ENCODE measurements at places on chromosomes 5 and 9.

DNA sequence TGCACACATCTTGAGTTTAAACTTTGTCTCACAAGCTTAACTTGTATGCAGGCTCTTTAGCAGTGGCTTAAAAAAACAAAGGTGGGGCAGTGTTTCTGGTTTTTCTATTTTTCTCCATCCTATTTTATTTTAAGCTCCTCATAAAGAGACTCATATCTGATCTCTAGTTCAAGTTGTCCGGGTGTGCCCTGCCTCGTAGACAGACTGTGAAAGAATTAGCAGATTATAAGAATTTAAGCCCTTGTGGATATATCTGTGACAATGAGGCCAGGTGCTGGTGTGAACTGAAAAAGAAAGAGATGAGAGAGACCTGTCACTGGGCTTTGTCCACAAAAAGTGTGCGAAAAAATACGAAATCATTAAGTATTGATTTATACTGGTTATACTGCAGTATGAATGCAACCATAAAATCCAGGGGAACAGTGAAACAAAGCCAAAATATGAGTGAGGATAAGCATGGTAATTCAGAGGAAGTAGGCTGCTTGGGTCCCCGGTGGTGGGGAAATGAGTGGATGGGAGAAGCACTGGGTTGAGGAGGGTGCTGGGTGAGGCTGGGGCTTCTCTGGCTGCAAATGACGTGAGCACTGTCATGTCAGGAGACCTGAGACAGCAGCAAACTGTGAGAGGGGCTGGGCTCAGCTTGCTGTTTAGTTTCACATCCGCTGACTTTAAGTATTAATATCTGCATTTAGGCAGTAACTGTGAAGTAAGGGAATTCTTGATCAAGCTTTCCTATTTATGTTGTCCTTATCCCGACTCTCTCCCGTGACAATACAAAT is 179.7 kb upstream of the ANKRD55 start:
- peak; percentile 19 for DNase-seq

DNA sequence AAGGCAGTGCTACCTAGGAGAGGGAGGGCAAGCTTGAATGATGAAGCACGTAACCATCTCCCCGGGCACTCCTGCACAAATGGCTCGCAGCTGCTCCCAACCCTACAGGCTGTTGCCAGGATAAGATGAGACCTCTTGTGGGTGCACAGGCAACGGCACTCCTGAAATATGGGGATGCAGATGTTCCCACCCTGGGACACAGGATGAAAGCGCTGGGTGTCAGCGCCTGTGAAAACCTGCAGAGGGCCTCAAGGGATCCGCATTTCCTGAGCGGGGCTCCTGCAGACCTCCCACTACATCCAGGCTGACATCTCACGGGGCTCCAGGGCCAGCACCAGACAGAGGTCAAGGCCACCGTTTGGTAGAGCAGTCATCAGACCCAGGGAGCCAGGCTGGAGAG is 60.7 kb downstream of the SMIM23 start:
- no peak for DNase-seq

DNA sequence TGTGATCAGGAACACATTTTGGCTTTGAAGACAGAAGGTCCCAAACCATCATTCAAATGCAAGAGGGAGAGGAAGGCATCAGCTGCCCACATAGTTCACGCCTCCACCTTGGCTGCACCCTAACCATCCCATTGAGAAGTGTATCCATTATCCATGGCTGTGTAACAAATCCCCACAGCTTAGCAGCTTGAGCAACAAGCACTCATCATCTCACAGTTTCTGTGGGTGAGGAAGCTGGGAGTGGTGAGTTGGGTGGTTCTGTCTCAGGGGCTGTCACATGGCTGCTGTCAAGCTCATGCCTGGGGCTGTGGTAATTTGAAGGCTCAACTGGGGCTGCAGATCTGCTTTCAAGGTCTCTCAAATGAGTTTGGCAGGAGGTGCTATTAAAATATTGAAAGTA is 23.0 kb upstream of the CEP72 start:
- DNase-seq: no peak

DNA sequence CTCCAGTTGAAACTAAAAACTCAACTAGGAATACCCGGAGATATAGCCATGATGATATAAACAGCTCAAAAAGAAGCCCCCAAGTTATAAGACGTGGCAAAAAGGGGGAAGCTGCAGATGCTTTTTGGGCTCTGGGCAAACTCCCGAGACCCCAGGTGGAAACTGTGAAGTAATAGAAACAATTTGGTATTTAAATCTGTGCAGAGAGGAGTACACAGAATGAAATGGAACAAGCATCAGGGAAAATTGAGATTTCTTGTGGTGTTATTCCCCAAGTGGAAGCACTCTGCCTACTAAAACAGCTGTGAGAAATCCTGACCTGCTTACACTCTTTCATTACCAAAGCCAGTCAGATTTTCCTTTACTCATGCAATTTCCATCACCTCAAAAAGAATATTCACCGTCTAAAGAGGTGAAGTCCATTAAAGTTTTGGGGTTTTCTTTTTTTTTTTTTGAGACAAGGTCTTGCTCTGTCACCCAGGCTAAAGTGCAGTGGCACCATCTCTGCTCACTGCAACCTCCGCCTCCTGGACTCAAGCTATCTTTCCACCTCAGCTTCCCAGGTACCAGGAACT is 23.5 kb downstream of the SAXO1 start:
- no peak for DNase-seq

GRCh38 chr5:141785711-141786110 is 92.5 kb downstream of the PCDH1 start:
- no peak for DNase-seq

DNA sequence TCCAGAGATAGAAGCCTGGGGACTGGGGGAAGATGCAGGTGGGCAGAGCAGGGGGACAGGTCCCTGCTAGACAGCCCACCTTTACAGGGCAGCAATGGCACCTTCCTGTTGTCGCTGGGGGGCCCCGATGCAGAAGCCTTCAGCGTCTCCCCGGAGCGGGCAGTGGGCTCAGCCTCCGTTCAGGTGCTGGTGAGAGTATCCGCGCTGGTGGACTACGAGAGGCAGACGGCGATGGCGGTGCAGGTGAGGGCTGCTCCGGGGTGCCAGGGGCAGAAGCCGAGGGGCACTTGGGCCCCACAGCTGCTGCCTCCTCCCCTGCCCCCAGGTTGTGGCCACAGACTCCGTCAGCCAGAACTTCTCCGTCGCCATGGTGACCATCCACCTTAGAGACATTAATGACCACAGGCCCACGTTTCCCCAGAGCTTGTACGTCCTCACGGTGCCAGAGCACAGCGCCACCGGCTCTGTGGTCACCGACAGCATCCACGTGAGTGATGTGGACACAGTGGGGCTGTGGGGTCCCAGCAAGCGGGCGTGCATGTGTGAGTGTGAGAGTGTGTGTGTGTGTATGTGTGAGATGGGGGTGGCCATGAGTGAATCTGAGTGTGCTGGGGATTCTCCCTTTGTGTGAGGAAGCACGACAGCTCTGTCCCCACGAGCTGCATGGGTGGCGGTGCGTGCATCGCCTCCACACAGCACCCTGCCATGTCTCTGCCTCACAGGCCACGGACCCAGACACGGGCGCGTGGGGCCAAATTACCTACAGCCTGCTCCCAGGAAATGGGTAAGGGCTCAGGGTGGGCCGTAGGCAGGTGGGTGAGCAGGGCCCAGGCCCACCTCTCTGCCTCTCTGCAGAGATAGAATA is 28.4 kb downstream of the CDHR2 start:
- DNase-seq: no peak

GRCh38 chr5:133041157-133041784 is 10.5 kb upstream of the HSPA4 start:
- no peak for DNase-seq

DNA sequence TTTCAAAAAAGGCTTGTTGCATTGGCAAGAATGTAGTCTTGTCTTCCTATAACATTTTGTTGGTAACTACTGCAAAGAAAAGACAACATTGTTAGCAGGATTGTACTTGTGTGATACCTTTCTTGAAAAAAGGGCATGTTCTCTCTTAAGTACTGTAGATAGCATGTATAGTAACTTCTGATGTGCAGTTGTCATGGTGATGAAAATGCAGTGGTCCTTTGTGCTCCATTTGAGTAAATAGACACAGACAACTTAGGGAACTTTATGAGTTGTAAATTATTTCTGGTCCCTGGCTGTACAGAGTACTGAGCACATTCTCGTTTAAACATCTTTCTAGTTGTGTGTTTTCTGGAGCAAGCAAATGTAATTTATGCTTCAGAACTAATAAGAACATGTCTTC is 103.3 kb downstream of the CD180 start:
- DNase-seq: no peak

DNA sequence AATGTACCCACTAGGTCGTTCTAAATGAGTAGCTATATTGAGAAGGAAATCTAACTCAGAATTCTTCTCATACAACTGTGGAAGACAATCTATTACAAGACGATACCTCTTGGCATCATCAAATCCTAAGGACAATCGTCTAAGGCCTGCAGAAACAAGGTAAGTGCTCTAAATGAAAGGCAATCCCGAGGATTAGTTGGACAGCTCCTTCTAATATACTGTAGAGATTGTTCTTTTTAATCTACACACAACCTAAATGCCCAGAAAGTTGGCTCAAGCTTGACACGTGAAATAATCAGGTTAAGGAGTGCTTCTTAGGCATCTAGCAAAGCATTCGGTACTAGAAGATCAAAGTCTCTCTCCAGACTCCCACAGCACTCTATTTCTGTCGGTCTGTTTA is 55.1 kb downstream of the MED27 start:
- no peak for DNase-seq

GRCh38 chr5:77957-78804 is 13.8 kb upstream of the PLEKHG4B start:
- DNase-seq: no peak

DNA sequence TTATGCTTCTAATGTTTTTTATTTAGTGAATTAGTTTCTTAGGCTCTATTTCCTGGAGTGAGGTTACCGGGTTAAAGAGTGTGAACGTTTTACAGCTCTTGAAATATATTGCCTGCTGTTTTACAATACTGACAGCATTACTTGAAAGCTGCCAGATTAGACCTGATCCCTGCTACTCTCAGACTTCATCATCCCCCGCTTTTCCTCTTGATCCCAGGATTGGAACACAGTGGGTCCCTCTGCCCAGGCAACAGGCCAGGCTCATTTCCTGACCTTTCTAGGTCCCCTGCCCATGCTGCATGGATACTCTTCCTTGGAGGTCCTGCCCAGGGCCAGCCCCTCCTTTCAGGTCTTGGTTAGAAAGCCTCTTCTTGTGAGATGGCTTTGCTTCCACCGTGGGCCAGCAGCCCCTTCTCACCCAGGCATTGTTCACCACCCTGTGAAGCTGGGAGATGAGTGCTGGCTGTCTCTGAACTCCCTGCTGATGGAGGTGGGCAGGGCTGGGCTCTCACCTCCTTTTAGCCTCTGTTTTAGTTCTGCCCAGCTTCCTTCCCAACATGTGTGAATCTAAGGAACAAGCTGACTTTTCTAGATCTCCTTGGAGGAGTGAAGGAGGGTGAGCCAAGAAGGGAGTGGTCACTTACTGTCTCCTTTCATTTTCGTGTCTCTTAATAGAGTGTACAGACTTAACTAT is 15.5 kb upstream of the FAM120AOS start:
- no peak for DNase-seq

- DNase-seq: no peak
These were observed 303.7 kb upstream of the PAPPA start for GRCh38 chr9:115849679-115850412.

DNA sequence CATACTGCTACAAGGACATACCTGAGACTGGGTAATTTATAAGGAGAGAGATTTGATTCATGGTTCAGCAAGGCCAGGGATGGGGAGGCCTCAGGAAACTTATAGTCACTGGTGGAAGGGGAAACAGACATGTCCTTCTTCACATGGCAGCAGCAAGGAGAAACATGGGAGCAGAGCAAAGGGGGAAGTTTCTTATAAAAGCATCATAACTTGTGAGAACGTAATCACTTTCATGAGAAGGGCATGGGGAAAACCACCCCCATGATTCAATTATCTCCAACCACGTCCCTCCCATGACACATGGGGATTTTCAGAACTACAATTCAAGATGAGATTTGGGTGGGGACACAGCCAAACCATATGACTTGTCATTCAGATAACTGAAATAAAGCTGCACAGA is 100.9 kb downstream of the ST8SIA4 start:
- DNase-seq: no peak

DNA sequence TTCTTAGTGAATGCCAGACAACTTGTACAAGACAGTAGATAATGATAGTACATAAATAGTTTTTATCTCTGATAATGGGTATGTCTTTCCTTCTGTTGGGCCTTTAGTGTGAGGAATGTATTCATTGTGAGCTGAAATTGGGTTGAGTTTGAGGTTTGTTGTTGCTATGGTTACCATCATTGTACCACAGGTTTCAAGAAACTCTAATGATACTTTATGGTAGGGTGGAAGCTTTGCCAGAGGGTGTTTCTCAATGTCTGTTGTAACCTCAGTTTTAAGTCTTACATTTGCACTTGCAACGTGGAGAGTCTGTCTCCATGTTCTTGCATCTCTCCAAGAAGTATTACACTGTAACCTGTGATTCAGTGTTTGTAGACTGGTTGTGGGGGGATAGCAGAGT is 1550.1 kb downstream of the MAT2B start:
- DNase-seq: no peak

- no peak for DNase-seq
These were observed 631 bp downstream of the CFAP77 start for GRCh38 chr9:132410642-132411041.

DNA sequence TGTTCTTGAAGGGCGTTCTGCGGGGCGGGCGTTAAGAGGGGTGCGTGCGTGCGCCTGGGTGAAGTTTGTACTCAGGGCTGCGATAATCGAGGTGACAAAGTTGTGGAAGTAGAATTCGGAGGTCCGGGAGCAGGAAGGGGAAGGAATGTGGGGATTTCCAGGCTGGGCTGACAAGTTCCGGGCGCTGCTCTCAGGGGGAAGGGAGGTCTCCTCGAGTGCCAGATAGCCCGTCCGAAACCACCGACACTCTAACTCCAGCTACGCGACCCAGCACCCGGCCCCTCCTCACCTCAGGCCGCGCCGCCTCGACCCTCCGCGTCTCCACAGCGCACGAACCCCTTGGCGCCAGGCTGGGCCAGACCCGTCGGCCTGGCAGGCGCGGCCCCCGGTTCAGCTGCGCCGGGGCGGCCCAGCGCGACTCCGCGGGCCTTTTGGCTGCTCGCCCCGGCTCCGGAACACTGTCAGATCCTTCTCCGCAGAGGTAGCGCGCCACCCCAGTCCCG is at the start of gene IL6ST:
Gene IL6ST (minus strand): TSS at position 469 of the 503 bp plus-strand sequence. CDS start 18,685 bp downstream, outside the sequence.
- no peak for DNase-seq

GRCh38 chr5:32692036-32692746 is 18.9 kb upstream of the NPR3 start:
- DNase-seq: no peak

All from anterior cingulate cortex (tissue), 58 donors.